ENCODE measurements at places on chromosomes 1 and 21. TPM values are rescaled to one million over a fixed set of nuclear protein-coding genes. Genes with fewer than 3 reads are reported as not detected.

The RIMKLA gene
- total RNA-seq: 1.0 TPM

The TTLL10 gene
- total RNA-seq: not detected

The PCAT6 gene
- 0.47 TPM for total RNA-seq

The TMIGD3 gene
- total RNA-seq: not detected

The TTC22 gene
- total RNA-seq: not detected

The PTGER3 gene
- 2.4 TPM for total RNA-seq

The RASAL2 gene
- total RNA-seq: 3.6 TPM

The KCNA3 gene
- total RNA-seq: not detected

The WNT2B gene
- total RNA-seq: 0.37 TPM

The FAM110D gene
- total RNA-seq: 0.04 TPM

The SLAMF9 gene
- total RNA-seq: 2.2 TPM

The C1QC gene
- not detected for total RNA-seq

The DAB1 gene
- not detected for total RNA-seq

The NMNAT2 gene
- total RNA-seq: 1.4 TPM

The OXCT2 gene
- total RNA-seq: 0.35 TPM

The GPR25 gene
- not detected for total RNA-seq

The CLDN17 gene
- not detected for total RNA-seq

The NBPF20 gene
- 0.25 TPM for total RNA-seq

The BARHL2 gene
- total RNA-seq: not detected

The FAM76A gene
- total RNA-seq: 10.8 TPM

The ARHGAP29 gene
- total RNA-seq: 4.2 TPM

Data from H4 (cell line).